ENCODE measurements at places on chromosomes 16 and 17.
A peak's percentile ranks its signal among the peaks of the same experiment; 100 is the strongest.

DNA sequence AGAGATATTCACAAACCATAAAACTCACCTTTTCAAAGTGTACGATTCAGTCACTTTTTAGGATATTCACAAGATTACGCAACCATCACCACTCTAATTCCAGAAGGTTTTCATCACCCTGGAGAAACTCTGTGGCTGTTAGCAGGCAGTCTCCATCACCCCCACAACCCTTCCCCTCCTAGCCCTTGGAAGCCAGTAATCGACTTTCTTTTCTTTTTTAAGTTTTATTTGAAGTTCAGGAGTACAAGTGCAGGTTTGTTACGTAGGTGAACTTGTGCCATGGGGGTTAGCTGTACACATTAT is 363.5 kb downstream of the CPPED1 start:
- DNase-seq, result no peak

DNA sequence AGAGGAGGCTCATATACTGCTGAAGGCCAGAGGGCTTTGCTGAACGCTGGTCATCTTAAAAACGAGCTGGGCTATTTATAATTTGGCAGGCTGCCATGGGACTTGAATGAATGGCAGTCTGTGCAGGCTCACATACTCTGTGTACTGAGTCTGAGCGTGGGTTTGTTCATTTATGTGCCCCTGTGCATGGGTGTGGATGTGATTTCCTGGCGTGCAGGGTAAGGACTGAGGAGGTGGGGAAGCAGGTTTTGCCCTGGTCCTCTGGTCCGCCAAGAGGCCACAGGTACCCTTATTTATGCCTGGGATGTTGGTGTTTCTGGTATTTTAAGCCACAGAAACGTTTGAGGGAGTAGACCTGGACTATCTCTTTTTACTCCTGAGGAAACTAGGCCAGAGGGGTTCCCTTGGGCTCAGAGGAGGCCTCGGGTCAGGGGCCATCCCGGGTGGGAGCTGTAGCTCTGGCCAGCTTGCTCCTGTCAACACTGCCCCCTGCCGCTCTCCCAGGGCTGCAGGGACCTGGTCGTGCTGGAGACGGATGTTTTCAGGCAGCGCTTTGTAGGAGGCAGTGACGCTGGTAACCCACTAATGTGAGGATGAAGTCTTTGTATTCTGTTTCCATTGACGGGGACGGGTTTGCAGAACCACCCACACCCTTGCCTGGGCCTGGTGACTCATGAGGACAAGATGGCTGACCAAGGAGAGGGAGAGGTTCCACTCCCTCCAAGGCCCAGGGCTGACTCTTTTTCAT is 184.4 kb downstream of the MSI2 start:
- DNase-seq, result peak; percentile 46

- DNase-seq, result no peak
Measured at GRCh38 chr16:86888231-86889053, 310.1 kb downstream of the FOXL1 start.

DNA sequence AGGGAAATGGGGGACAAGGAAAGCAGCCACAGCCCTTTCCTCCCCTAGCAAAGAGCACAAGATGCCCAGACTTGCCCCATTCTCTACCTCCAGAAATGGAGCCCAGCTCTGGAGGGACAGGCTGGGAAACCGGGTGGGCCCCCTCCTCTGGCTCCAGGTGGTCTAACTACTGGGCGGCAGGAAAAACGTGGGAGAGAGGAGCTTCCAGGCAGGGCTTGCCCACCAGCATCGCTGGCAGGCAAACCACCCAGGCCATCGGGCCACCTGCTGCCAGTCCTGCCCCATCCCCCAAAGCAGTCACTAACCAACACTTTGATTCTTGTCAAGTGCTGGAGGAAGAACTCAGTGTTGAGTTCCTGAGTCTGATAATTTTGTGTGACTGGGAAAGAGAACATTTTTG is 15.6 kb downstream of the ANKS3 start:
- DNase-seq, result no peak

DNA sequence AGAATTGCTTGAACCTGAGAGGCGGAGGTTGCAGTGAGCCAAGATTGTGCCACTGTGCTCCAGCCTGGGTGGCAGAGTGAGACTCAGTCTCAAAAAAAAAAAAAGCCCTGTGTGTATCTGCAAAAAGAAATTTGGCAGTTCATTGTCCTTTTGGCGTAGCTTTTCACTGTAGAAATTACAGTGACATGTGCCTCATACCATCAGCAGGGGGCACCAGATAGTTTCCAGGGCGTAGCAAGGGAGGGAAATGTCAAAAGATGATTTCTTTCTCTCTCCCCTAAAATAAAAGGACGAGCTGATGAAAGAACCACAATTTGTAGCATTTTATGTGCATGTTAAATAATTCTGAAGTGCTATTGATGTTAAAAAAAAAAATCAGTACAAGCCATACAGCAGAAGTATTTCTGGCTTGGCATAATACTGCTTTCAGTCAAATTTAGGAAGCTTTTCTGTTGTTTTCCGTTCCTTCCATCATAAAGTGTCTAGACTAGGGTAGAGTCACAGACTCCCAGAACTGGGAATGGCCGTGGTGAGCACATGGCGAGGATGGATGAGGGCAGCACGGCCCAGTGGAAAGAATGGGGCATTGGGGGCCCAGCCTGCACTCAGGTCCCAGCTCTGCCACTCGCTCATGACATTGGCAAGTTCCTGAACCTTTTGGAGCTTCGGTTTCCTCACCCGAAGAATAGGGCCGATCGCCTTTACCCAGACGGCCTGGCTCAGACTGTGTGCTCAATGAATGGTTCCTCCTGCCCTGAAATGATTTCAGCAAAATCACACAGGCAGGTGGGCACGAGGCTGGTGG is 59.8 kb upstream of the RPH3AL start:
- DNase-seq, result peak; percentile 82

- DNase-seq, result peak; percentile 58
Measured at GRCh38 chr17:37791447-37792399, 46.9 kb upstream of the HNF1B start.

DNA sequence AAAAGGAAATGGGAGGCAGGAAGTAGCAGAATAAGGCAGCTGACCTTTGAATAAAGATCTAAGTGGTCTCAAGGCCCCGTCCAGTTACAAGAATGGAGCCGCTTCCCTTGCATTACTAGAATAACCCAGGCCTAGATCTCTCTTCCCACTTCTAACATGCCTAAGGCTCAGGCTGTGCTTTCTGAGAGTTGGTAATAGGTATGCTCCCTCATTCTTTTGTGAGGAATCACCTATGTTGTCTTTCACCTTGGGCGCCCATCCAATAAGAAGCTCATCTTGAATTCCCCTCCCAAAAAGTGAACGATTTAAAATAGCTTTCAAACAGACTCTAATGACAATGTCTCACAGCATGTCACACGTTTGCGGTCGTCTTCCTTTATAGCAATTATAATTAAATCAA is 101.2 kb downstream of the KCNJ2 start:
- no peak for DNase-seq

DNA sequence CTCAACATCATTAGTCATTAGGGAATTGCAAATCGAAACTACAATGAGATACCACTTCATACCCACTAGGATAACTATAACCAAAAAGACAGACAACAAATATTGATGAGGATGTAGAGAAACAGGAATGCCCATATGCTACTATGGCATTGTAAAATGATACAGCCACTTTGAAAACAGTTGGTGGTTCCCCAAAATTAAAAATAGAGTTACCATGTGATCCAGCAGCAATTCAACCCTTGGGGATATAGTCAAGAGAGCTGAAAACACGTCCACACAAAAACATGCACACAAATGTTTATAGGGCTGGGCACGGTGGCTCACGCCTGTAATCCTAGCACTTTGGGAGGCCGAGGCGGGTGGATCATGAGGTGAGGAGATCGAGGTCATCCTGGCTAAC is 10.0 kb upstream of the PECAM1 start:
- DNase-seq, result no peak

GRCh38 chr16:27169511-27170071 is 33.7 kb upstream of the KDM8 start:
- peak; percentile 75 for DNase-seq
